Regular cardiac myocyte (primary cell): ENCODE measurements at places on chromosomes 2 and 18. TPM values are rescaled to one million over a fixed set of nuclear protein-coding genes. Genes with fewer than 3 reads are reported as not detected.

PLB1 gene
- 0.96 and 1.4 TPM in 2 replicates for total RNA-seq

UGT1A3 gene
- not detected in 2 replicates for total RNA-seq

DQX1 gene
- not detected in 2 replicates for total RNA-seq

CAPN14 gene
- total RNA-seq: under 0.01 and 0.28 TPM in 2 replicates

IER3IP1 gene
- 21.4 and 28.2 TPM in 2 replicates for total RNA-seq

CDH2 gene
- 166 and 194 TPM in 2 replicates for total RNA-seq

KYNU gene
- total RNA-seq: 0.38 and 2.8 TPM in 2 replicates

MAL gene
- 0.85 and 0.96 TPM in 2 replicates for total RNA-seq

NDUFS1 gene
- total RNA-seq: 133 and 161 TPM in 2 replicates

TSPYL6 gene
- total RNA-seq: not detected in 2 replicates

MBD2 gene
- total RNA-seq: 23.1 and 23.4 TPM in 2 replicates

SPC25 gene
- total RNA-seq: under 0.01 and 8.6 TPM in 2 replicates

RAB3GAP1 gene
- total RNA-seq: 64.6 and 94.1 TPM in 2 replicates

MYO7B gene
- under 0.01 TPM in 2 replicates for total RNA-seq

PROM2 gene
- total RNA-seq: under 0.01 and 0.28 TPM in 2 replicates

B3GNT7 gene
- under 0.01 and 0.56 TPM in 2 replicates for total RNA-seq

CFAP221 gene
- under 0.01 TPM in 2 replicates for total RNA-seq

PMAIP1 gene
- 2.5 and 6.7 TPM in 2 replicates for total RNA-seq

SLC16A14 gene
- total RNA-seq: 0.58 and 2.3 TPM in 2 replicates

DAW1 gene
- total RNA-seq: 24.2 and 31.6 TPM in 2 replicates

SLC1A4 gene
- total RNA-seq: 9.2 and 14.4 TPM in 2 replicates

BOLL gene
- not detected in 2 replicates for total RNA-seq

SERPINB10 gene
- total RNA-seq: not detected in 2 replicates

SLC5A6 gene
- total RNA-seq: 14.9 and 30.3 TPM in 2 replicates

C1QL2 gene
- not detected in 2 replicates for total RNA-seq

MAPRE2 gene
- 23.8 and 26.8 TPM in 2 replicates for total RNA-seq

MOGAT1 gene
- not detected in 2 replicates for total RNA-seq

TUBA3E gene
- not detected in 2 replicates for total RNA-seq

LTBP1 gene
- 214 and 375 TPM in 2 replicates for total RNA-seq

RESP18 gene
- not detected in 2 replicates for total RNA-seq

NEU4 gene
- total RNA-seq: 0.19 and 0.28 TPM in 2 replicates

REG1B gene
- total RNA-seq: not detected in 2 replicates

DSC3 gene
- under 0.01 and 0.19 TPM in 2 replicates for total RNA-seq

STPG4 gene
- total RNA-seq: under 0.01 and 0.56 TPM in 2 replicates

C2orf15 gene
- 0.19 and 0.28 TPM in 2 replicates for total RNA-seq

UPP2 gene
- total RNA-seq: 0.28 TPM in 1 of 2 replicates, not detected in the other

IL1F10 gene
- total RNA-seq: not detected in 2 replicates

SPEG gene
- 7.9 and 13.0 TPM in 2 replicates for total RNA-seq

DLX1 gene
- total RNA-seq: under 0.01 and 2.1 TPM in 2 replicates

CFAP65 gene
- not detected in 2 replicates for total RNA-seq

ZNF521 gene
- total RNA-seq: 5.0 and 9.9 TPM in 2 replicates

ABCB11 gene
- total RNA-seq: not detected in 2 replicates
